ENCODE measurements at places on chromosomes 7 and 10. TPM values are rescaled to one million over a fixed set of nuclear protein-coding genes. Genes with fewer than 3 reads are reported as not detected.
A peak's percentile ranks its signal among the peaks of the same experiment; 100 is the strongest.

JAKMIP3 gene
- 2.7 TPM for total RNA-seq

AGR2 gene
- total RNA-seq = not detected

DNA sequence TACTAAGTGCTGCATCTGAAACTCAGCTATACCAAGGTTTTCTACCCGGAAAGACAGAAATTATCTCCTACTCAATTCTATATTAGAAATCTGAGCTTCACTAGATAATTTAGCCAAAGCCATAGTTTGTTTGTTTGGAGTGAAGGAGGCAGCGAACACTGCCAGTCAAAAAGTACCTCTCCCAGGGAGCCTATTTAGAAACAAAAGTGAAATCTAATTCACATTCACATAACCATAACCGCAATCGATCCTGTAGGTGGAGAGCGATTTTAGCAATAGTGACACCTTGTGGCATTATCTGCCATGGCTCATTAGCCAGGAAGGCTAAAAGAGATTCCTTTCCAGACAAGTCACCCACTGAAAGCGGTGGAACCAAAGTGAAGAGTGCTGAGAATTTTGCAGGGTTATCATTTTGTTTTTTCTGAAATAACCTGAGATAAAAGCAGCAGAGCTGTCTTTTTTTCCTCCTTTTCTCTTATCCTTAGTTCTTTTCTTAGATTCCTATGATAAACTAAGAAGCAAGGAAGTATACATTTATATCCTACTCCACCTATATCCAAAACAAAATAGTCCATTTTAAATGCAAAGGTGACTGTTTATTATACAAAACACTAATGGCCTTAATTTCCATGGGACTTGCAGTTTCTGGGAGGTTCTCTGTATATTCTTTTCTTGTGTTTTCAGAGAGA is 83.7 kb upstream of the BET1 start:
- peak; percentile 56 for DNase-seq

DNA sequence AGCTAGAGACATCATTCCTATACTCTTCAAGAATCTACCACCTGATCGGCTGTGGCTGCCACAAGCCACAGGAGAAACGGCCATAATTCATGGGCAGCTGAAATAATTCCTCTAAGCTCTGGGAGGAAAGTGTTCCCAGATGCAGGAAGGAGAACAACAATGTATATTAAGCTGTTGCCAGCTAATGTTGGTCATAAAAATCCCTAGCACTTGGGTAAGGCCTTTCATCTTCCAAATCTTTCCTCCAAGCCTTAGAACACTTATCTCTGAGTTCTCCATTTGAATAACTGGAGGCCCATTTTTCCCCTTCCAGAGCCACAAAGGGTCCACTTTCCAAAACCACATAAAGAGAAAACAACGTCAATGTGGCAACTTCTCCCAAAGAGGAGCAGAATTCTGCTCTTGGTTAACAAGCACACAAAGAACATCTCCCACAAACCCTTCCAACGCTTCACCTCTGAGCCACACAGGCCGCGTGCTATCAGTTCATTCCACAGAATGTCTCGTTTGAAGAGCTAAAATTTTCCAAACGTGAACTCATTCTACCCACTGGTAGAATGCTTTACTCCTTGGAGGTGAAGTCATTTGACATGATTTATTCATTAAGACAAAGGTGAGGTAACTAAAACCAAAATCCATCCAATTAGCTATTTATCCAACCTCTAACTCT is 11.2 kb downstream of the KCNMA1 start:
- DNase-seq = no peak

MOGAT3 gene
- not detected for total RNA-seq

DNA sequence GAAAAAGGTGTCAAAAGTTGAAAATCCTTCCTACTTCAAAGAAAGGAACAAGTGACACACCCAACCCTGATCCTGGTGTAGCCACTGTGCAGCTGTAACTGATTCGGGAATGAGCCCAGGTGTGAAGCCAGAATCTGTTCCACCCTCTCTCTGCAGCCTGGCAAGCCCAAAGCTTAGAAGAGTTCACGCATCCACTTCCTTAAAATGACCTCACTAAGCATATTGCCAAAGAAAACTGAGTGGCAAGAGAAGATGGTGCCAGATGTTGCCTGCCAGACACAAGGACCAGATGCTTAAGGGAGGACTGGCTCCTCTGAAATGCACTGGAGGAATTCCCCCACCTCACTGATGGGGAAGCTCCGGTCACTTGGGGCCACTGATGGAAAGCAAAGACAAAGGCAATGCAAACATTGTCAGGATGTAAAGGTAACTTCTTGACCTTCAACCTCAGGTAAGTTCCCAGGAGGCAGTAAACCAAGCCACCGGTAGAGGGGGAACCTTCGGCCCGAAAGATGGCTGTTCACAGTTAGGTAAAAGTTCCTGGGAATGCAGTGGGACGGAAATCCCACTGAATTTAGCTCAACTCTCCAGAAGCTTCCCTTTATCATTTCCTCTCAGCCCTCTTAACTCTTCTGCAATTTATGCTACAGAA is 554.9 kb downstream of the KCNMA1 start:
- DNase-seq = no peak

DNA sequence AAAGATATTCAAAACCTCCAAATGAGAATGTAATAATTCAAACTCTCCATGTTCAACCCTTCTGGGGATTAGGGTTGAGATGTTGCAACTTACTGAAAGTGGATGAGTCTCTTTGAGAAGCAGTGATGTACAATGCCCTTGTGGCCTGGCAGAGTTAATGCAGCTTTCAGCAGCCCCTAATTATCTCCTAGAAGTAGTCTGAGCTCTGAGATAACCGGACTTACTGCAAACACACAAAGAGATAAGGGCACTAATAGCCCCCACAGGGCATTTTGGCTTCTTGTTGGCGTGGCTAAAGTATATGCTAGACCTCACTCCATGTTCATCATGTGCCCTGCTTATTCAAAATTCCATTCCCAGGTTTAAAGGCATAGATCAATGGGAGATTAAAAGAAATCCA is 404.7 kb downstream of the NEBL start:
- DNase-seq = no peak

DNA sequence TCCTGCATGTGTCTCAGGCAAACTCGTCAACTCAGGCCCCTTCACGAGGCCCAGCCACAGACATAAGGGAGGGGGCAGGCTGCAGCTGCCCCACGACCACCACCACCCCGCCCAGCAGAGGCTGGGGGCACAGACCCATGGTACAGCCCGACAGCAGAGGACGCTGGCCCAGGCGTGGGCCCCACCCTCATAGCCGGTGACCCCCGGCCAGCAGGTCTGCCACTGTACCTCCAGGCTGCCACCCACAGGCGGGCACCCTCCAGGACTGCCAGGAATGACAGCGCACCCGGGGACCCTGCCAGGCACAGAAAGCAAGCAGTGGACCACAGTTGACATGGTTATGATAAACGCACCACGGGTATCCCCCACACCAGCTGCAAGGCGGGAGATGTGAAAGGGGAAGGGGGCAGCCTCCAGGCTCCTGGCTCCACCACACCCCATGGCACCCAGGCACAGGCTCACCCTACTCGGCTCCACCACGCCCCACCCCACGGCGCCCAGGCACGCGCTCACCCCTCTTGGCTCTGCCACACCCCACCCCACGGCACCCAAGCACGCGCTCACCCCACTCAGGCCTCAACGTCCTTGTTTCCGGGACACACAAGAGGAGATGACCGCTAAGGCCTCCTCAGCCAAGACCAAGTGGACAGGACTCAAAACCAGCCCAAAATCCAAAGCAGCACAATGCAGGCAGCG is 135.9 kb downstream of the MAD1L1 start:
- no peak for DNase-seq

CYP2W1 gene
- not detected for total RNA-seq

GRCh38 chr10:128416231-128416630 is 290.0 kb upstream of the MKI67 start:
- no peak for DNase-seq

GRCh38 chr7:17185690-17186070 is 112.8 kb upstream of the AHR start:
- no peak for DNase-seq

GRCh38 chr7:79880312-79880711 is 254.3 kb upstream of the GNAI1 start:
- DNase-seq = no peak

DNA sequence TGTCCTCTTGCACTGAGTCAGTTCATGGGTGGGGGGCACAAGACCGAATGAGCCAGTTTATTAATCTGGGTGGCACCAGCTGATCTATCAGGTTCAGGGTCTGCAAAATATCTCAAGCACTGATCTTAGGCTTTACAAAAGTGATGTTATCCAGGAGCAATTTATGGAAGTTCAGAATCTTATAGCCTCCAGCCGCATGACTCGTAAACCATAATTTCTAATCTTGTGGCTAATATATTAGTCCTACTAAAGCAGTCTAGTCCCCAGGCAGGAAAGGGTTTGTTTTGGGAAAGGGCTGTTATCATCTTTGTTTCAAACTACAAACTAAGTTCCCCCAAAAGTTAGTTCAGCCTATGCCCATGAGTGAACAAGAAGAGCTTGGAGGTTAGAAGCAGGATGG is 33.9 kb downstream of the AKR1C8 start:
- no peak for DNase-seq

PGAM2 gene
- 1.7 TPM for total RNA-seq

FAM200A gene
- total RNA-seq = 7.1 TPM

- no peak for DNase-seq
Measured at GRCh38 chr7:23955600-23956149, 245.7 kb downstream of the STK31 start.

- no peak for DNase-seq
Measured at GRCh38 chr7:30965883-30966282, 2.1 kb downstream of the GHRHR start.

GRCh38 chr7:127910670-127911069 is 120.6 kb downstream of the LRRC4 start:
- DNase-seq = no peak

TFPI2 gene
- 0.51 TPM for total RNA-seq

- no peak for DNase-seq
Measured at GRCh38 chr10:116636976-116637375, 16.2 kb downstream of the PNLIPRP2 start.

VENTX gene
- total RNA-seq = 0.21 TPM

ABCC2 gene
- total RNA-seq = 1.5 TPM

ZNF777 gene
- total RNA-seq = 19.0 TPM

CPN1 gene
- total RNA-seq = not detected

DNA sequence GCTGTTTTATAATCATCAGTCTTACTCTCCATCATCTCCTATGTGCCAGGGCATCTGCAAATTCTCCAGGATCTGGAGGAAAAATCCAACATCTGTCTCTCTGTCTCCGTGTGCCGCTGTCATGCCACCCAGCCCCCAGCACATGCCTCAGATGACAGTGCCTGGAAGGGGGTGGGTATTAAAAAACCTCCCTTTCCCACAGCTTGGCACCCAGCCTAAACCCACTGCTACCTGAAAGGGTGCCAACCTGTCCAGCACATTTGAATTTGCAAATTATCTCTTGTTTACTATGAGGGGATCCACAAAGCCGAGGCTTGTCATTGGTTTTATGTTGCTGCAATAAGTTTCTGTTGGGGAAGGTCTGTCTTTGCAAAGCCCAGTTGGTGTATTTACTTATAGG is 73.1 kb downstream of the EMX2 start:
- no peak for DNase-seq

DNA sequence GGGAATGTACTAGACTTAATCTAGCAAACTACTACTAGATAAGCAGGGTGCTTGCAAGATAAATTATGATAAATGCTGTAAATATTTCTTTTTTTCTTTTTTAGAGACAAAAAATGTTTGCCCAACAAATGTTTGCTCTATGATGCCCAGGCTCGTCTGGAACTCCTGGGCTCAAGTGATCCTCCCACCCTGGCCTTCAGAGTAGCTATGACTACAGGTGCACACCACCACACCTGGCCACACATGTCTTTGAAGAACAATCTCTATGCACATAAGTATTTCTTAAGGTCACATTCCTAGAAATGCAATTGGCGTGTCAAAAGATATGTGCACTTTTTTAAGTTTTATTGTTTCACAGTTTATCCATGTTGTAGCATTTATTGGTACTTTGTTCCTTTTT is 179.6 kb upstream of the FRMD4A start:
- DNase-seq = no peak

DENND2A gene
- not detected for total RNA-seq

DNA sequence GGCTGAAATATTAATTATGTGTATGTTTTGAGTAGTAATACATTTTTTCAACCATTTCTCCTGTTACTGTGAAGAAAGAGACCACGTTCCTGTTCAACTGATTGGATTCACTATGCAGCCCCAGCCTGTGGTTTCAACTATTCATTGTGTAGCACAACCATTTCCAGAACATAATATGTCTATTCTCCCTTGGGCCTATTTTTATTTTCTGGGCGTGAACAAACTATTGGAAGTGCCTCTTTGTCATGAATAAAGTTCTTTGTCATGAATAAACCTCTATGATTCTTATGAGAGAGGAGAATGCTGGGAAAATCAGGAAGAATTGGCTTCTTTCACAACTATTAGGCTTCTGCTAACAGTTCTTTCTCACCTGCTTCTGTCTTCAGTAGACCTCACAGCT is 152.4 kb downstream of the GNAT3 start:
- no peak for DNase-seq

DNA sequence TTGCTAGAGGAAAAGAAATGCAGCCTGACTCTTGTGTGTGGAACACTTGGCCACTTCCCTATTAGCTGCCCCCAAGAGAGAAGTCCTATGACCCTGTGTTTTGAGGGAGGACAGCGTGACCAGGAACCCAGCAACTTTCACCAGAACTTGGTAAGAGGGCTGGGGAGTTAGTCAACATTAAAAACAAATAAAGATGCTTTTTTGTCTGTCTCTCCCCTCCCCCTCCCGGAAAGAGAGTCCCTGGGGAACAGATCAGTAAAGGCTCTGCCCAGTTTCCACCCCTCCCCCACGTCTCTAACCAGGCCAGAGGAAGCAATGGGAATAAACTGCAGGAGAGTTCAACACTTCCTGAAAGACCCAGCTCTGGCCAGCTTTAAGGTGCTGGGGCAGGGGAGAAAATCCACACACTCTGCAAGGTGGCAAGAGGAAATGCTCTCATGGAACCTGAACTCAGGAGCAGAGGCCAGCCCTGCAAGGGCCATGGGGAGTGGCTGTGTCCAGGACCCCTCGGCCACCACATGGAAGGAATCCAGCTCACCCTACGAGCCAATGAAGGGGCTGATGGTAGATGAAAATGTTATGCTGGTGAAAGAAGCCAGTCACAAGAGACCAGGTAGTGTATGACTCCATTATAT is 21.5 kb downstream of the SH3PXD2A start:
- no peak for DNase-seq

- no peak for DNase-seq
Measured at GRCh38 chr10:74502963-74503608, 323.3 kb upstream of the KAT6B start.

Data from activated T-cell treated with anti-CD3 and anti-CD28 coated beads, Interleukin-2, amount 50 U/mL, for 72 hours (primary cell).